NCI-H510A (cell line): ENCODE measurements at places on chromosomes 6 and 20.

DNA sequence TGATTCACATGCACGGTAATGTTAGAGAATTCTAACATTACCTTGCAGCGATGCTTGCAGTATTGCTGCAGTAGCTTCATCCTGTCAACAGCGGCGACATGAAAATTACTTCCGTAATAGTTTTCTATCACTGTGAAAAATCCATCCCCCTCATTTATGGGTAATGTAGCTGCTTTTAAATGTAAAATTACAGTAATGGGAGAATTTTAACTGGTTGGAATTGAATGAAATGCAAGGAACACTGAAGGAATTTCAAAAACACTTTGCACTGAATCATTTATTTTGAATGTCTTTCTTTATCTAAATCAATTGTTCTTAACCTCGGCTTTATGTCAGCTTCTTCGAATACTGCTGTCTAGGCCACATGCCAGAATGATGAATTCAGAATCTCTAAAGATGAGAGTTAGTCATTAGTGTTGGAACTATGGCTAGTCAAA lies 102.4 kb upstream of the HIVEP1 start:
- no peak for DNase-seq

- DNase-seq: no peak
These were observed 11.3 kb downstream of the NFATC2 start for GRCh38 chr20:51531141-51531710.

DNA sequence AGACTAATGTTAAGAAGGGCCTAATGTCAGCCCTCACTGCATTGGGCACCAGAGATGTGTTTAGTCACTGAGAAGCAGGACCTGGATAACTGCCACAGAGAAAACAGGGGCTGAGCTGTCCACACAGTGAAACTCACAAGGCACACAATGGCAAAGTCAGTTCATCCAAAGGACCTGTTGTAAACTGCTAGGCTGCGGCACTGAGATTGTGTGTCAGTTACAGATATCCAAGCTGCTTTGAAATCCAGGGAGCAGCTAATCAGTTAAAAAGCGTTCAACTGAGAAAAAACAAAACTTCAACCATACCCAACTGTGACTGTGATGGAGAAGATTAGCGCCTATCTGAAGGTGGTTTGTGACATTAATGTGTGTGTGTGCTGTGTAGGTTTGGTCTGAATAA lies 27.8 kb upstream of the TMEM14A start:
- DNase-seq: no peak

- DNase-seq: no peak
These were observed 118.9 kb downstream of the DACT2 start for GRCh38 chr6:168200571-168201134.

GRCh38 chr20:11714886-11715285 lies 202.8 kb upstream of the BTBD3 start:
- DNase-seq: no peak

DNA sequence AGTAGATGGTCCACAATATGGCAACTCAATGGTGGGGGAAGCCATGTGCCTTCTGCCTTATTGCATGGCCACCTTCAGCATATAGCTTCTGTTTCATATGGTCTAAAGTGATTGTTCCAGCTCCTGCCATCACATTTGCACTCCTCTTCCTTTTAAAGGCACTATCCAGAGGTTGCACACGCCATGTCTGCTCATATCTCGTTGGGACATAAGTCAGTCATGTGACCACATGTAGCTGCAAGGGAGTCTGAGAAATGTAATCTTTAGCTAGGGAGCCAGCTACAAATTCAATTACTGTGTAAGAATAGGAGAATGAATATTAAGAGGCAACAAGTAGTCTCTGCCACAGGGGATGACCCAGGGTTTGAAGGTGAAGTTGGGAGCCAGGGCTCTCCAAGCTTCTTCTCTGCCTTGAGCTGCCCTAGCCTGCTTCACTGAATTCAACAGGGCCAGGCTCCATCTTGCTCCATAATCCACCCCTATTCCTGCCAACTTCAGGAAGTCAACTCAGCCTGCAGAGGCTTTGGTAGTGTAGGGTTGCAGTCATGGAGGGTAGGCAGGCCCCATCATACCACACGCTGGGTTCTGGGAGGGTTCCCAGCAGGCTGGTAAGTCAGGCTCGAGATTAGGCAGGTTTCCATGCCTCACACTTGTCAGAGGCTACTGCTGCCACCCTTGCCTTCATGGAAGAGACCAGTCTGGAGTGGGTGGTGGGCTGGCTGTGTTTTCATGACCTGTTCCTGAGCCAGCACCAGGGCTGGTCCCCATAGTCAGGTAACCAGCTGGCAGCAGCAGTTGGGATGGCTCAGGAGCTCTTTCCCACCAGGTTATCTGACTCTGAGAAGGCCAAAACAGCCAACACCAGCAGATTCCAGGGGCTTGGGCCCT lies 56.7 kb upstream of the SAYSD1 start:
- no peak for DNase-seq

DNA sequence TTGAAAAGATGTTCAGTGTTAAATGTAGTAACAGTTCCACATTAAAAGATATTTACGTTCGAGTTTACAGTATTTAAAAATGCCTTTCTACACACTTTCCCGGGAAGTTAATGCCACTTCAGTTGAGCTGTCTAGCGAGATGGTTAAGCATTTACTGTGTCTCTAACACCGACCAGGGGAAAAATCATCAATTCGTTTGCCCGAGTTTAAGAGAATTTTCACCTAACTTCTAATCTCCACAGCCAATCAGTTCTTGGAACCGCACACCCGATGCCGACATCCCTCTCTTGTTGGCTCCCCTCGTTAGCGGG lies 58.2 kb downstream of the FAM217A start:
- no peak for DNase-seq

DNA sequence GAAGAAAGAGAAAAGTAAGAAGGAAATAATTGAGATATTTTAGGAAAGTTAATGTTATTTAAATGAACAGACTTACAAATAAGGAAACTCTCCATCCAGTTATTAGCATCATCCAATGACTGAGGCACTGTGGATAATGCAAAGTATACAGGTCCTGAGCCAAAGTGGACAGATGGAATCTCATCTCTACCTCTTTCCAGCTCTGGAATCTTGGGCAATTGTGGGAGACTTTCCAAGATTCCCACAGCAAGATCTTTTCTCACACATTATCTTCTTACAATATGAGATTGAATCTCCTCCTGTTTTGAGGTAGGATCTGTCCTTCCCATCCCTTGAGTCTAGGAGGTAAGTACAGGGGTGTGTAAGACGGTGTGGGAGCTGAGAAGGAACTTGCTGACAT lies 28.9 kb downstream of the HTR1E start:
- no peak for DNase-seq

DNA sequence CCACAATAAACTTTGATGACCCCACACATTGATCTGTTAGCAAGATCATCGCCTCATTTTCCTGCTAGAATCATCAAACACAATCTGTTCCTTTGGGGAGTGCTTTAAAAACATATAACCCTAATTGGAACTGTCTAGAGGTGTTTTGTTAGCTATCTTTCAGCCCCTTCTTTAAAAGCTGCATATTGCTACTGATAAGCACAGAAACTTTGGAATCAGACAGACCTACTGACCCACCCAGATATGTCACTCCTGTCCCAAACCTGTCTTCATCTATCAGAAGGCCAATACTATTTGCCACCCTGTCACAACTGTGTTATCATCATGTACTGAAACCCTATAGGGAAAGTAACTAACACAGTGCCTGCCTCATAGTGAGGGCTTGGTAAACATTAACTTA lies 172.4 kb upstream of the SASH1 start:
- no peak for DNase-seq

DNA sequence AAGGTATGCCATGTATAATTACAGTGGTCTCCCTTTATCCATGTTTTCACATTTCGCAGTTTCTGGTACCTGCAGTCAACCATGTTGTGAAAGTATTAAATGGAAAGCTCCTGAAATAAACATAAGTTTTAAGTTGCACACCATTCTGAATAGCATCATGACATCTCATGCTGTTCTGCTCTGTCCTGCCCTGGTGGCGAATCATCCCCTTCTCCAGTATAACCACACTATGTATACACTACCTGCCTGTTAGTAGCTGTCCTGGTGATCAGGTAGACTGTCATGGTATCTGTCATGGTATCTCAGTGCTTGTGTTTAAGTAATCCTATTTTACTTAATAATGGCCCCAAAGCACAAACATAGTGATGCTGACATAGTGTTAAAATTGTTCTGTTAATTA lies 97.1 kb downstream of the ZFAND3 start:
- no peak for DNase-seq

DNA sequence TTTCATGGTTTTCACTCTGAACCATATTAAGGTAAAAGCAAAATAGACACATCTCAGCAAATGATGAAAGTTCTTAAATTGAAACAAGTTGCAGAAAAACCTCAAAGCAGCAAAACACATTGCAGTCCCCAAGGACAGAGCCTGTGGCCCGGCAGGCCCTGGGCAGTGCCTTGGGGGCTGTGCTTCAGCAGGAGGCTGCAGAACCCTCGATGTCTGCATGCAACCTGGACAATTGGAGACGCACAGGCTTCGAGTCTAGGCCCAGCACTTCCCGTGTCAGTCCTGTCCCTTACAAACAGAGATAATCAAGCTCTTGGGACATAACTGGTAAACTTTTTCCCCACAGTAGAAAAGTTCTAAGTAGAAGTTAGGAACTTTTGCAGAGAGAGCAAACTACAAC lies 9.2 kb downstream of the PYGB start:
- no peak for DNase-seq

GRCh38 chr6:47967843-47968242 lies 143.2 kb downstream of the PTCHD4 start:
- DNase-seq: no peak

DNA sequence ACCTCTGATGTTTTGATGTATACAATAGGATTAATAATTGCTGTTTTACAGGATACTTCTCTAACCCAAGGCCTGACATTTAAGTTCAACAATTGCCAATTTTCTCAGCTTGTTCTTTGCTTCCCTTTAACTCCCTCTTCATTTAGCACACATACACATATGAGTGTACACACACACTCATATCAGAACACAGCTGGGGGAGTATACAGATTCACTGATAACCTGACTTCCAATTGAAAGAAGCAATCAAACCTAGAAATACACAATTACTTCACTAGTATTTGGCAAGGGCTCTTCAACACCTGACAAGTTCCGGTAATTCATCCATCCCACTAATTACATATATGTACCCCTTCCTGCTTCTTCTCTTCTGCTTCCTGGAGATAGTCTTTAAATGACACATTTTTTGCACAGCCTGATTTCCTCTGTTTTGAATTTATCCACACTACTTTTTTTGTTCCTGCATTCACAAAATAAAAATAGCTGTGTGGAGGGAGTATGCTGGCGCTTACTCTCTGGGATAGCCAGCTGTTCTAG lies 11.2 kb downstream of the UST start:
- DNase-seq: no peak
